Dorsolateral prefrontal cortex (tissue), 122 donors: ENCODE measurements at places on chromosomes 7 and 10. TPM values are rescaled to one million over a fixed set of nuclear protein-coding genes. Genes with fewer than 3 reads are reported as not detected.

SCD gene
- 133 TPM for total RNA-seq

DNA sequence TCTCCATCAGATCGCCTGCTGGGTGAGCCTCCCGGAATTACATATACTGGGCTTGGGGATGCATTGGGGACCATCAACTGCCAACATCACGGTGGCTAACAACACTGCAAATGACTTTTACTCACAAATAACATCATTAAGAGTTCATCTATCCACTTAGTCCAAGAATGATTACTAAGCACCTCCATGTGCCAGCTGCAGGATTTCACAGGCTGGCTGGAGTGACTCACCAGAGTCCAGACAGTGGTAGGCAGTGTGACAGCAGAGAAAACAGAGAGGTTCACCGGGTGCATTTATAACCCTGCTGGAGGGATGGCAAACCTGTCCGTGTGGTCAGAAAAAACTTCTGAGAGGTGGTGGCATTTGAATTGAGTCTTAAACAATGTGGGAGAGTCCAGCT lies 3.2 kb upstream of the IGFBP3 start:
- DNase-seq: no peak

DNA sequence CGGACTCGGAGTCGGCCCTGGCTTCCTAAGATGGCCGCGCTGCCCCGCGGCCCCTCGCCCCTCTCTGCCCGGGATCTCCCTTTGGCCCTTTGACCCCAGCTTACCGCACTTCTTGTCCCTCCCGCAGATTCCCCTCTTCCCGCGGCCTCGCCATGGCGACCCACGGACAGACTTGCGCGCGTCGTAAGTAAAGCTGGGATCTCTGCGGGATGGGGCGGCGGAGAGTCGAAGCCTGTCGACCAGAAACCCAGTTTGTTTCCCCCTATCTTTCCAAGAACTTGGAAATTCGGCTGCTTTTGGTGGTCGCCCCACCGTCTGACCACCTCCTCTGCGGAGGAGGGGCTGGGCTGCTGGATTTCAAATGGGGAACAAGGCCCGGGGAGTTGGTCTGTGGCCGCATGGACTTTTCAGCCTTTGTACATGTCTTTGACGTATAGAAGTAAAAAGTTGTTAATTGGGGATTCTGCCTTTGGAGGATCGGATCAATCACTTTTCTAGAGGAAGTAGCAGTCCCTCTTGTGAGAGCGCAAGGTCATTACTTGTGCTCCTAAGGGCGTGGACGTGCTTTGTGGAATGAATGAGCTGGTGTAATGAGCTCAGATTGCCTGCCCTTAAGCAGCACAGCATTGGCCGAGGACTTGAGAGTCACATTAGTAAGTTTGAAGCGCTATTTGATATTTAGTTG lies 553 bp downstream of the VDAC2 start:
- DNase-seq: no peak

- no peak for DNase-seq
These were observed 133.9 kb upstream of the NUPR2 start for GRCh38 chr7:56250135-56250534.

GRCh38 chr10:132638130-132638515 lies 100.5 kb downstream of the INPP5A start:
- peak; percentile 49 for DNase-seq
